ENCODE measurements at places on chromosomes 16 and 17.

GRCh38 chr17:49029801-49030200 is 32.6 kb downstream of the IGF2BP1 start:
- no peak overlapping the region for H3K4me3 ChIP-seq
- no peak overlapping the region for H3K27ac ChIP-seq
- no peaks in the 10 kb centered on the region for H3K4me1 ChIP-seq
- DNase-seq: peak; percentile 54
- H3K27me3 ChIP-seq: no peaks in the 10 kb centered on the region

GRCh38 chr16:15553313-15554088 is 89.5 kb downstream of the MARF1 start:
- DNase-seq: peak; percentile 16
- no peak overlapping the region for H3K4me3 ChIP-seq
- H3K27ac ChIP-seq: no peak overlapping the region
- H3K36me3 ChIP-seq: no peaks in the 10 kb centered on the region

- H3K27ac ChIP-seq: no peak overlapping the region
- no peaks in the 10 kb centered on the region for H3K4me1 ChIP-seq
- H3K36me3 ChIP-seq: no peaks in the 10 kb centered on the region
- no peaks in the 10 kb centered on the region for H3K27me3 ChIP-seq
Observed at GRCh38 chr17:11589716-11590115, 8.6 kb upstream of the DNAH9 start.

- no peak overlapping the region for H3K4me3 ChIP-seq
- peak; percentile 34 for DNase-seq
- H3K36me3 ChIP-seq: no peaks in the 10 kb centered on the region
Observed at GRCh38 chr17:2749784-2750181, 331 bp upstream of the CCDC92B start.

GRCh38 chr16:30777591-30778297 is 9.3 kb downstream of the ZNF629 start:
- peaks cover 9% of the 10 kb centered on the region for H3K36me3 ChIP-seq
- H3K27ac ChIP-seq: no peak overlapping the region

GRCh38 chr17:63552211-63552610 is 1.9 kb downstream of the DCAF7 start:
- peaks cover 17% of the 10 kb centered on the region for H3K4me1 ChIP-seq
- no peak for DNase-seq
- H3K36me3 ChIP-seq: peaks cover 4% of the 10 kb centered on the region
- H3K4me3 ChIP-seq: peak overlapping the region; percentile 56
- H3K27me3 ChIP-seq: no peaks in the 10 kb centered on the region

DNA sequence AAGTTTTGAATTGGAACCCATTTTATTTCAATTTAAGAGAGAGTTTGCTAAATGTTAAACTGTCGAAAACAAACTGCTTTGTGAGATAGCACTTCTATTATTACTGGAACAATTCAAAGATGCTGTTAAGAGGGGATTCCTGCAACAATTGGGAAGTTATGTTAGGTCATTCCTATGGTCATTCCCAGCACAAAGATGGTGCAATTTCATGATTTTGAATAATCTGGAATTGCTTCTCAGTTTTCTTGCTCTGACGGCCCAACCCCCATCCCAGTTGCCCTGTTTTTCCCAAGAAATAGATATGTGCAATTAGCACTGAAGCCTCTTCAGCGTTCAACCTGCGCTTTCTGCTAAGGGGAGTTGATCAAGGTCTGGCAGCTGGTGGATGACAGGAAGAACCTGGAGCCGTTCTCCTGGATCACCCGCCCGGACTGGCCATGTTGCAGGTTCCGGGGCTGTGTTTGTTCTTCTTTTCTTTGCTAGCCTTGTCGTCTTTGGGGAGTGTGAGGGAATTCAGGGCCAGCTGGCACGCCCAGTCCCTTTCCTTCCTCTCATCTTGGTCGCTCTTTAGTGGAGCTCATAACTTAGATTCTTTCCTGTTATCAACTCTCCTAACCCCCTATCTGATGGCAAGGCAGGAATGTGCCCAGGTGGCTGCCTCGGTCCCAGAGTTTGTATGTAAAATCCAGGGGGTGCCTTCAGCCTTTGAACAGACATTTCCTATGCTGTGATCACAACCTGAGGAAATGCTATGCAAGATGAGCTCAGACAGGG is 29.0 kb upstream of the IRF8 start:
- no peaks in the 10 kb centered on the region for H3K4me1 ChIP-seq
- peaks cover 18% of the 10 kb centered on the region for H3K27me3 ChIP-seq
- no peaks in the 10 kb centered on the region for H3K36me3 ChIP-seq
- H3K4me3 ChIP-seq: no peak overlapping the region

- peak within 1 kb of the TSS; percentile 2 for H3K27ac ChIP-seq
- peaks cover 4% of the 10 kb centered on the region for H3K36me3 ChIP-seq
- DNase-seq: no peak
- peak within 1 kb of the TSS; percentile 61 for H3K4me3 ChIP-seq
- H3K27me3 ChIP-seq: no peaks in the 10 kb centered on the region
Observed at GRCh38 chr17:63699638-63700527, at the start of gene LIMD2. TSS of gene LIMD2 (minus strand) at chr17:63700125. CDS start at chr17:63699298, 827 bp downstream.

DNA sequence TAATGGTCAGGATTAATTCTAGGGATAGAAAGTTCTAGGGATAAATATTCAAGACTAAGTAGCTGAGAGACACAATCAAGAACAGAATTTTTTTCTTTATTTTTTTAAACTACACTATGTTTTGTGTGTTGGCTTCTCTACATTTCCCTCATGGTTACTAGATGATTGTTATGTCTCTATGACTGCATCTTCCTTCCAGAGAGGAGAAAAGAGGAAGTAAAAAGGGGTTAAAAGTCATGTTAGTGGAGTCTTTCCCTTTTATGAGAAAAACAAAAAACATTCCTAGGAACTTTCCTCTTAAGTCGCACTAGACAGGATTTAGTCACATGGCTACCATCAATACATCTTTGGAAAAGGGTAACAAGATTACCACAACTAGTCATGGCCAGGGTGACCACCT is 375.0 kb downstream of the KCNJ2 start:
- no peaks in the 10 kb centered on the region for H3K4me1 ChIP-seq
- no peaks in the 10 kb centered on the region for H3K27me3 ChIP-seq
- no peak overlapping the region for H3K27ac ChIP-seq
- no peak overlapping the region for H3K4me3 ChIP-seq
- H3K36me3 ChIP-seq: no peaks in the 10 kb centered on the region

- no peaks in the 10 kb centered on the region for H3K27me3 ChIP-seq
- no peaks in the 10 kb centered on the region for H3K4me1 ChIP-seq
- no peak overlapping the region for H3K4me3 ChIP-seq
Observed at GRCh38 chr17:54909766-54910165, 9.1 kb downstream of the TOM1L1 start.

DNA sequence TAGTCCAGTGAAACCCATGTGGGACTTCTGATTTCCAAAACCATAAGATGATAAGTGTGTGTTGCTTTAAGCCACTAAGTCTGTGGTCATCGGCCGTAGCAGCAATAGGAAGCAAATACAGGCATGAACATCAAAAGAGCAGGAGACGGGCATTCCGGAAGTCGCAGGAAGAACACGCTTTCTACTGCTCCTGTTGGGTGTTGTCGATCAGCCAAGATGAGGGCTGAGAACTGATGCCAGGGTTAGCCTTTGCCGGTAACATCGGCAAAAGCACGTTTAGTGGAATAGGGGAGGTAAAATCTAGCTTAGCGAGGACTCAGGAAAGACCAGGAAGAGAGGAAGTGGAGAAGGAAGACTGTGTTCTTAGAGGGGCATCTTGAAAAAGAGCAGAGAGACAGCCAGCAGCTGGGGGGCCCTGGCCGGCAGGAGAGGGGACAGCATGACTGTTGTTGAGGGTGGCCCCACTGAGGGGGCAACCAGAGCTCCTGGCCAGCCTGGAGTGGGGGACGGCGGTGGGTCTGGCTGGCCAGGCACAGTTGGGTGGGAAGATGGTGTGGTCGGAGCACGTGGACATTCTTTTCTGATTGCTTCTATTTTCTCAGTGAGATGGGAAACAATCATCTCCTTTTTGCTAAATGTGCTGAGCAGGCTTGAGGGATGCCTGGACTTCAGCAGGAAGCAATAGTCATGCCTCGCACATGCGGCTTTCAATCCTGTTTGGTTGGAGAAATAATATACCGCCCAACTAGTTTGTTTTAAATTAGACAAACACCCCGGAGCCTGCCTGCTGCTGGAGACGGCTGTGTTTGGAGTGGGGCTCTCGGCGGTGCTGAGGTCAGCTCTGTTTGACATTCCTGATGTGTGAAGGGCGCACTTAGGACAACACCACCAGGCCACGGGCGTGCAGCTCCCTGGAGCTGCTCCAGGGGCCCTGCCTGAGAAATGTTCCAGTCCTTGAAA is 109.9 kb downstream of the METRNL start:
- H3K27ac ChIP-seq: peak overlapping the region; percentile 11
- DNase-seq: peak; percentile 55
- peaks cover 12% of the 10 kb centered on the region for H3K27me3 ChIP-seq
- peaks cover 8% of the 10 kb centered on the region for H3K4me1 ChIP-seq

DNA sequence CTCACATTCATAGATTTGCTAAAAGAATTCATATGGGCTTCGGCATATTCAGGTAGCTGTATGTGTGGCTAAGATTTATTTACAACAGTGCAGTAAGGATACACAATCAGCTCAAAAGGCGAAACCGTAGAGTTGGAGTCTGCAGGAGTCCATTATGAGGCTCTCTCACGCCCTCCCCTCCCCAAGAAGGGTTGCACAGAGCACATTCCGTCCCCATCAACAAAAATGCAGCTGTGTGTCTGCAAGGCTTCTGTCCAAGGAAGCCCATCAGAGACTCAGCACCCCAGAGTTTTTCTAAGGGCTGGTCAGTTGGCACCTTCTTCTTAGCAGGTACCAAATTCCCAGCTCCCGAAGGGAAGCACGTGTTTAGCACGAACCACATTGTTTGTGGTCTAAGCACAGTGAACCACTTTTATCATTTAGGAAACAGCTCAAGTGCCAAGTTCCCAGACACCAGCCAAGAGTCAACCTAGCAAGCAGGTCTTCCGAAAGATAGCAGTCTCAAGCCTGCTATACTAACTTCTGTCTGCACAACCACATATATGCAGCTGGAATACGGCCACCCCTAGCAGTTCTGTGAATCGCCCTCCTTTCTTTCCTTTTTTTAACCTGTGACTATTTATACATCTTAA is 28.5 kb upstream of the MEAK7 start:
- H3K36me3 ChIP-seq: no peaks in the 10 kb centered on the region
- H3K4me3 ChIP-seq: no peak overlapping the region

DNA sequence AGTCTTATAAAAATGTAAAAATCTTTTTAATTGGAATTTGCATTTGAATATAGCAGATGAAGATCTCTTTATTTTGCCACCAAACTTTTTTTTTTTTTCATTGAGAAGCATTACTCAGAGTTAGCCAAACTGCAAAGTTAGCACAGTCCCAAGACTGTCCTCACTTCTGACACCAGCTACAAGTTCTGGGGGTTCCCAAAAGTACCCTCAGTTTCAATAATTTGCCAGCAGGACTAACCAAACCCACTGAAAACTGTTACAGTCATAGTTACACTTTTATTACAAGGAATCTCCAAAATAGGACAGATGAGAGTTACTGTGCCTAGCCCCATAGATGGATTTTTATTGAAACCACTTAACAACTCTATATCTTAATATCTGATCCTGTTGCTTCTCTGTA is 144.1 kb downstream of the CHD9 start:
- H3K4me1 ChIP-seq: no peaks in the 10 kb centered on the region
- no peaks in the 10 kb centered on the region for H3K27me3 ChIP-seq
- H3K4me3 ChIP-seq: no peak overlapping the region
- DNase-seq: no peak
- H3K27ac ChIP-seq: no peak overlapping the region

- peaks cover 10% of the 10 kb centered on the region for H3K4me1 ChIP-seq
- no peak for DNase-seq
- H3K27me3 ChIP-seq: peaks cover 13% of the 10 kb centered on the region
- no peaks in the 10 kb centered on the region for H3K36me3 ChIP-seq
- H3K4me3 ChIP-seq: no peak overlapping the region
Observed at GRCh38 chr17:49760932-49761558, 2.9 kb downstream of the FAM117A start.

DNA sequence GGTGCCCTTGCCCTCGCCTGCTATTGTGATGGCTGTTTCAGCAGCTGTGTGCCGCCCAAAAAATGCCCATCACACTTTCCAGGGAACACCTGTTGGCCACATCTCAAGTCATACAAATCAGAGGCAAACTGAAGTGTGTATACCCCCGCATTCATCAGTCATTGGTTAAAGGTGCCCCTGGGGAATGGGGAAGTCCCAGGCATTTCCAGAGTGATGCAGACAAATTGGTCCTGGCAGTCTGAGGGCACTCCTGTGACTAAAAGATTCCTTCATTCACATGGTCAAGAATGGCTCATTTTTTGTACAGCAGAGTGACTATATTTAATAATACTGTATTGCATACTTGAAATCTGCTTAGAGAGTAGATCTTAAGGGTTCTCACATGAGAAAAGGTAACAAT is 102.9 kb upstream of the TMEM97 start:
- H3K4me1 ChIP-seq: no peaks in the 10 kb centered on the region
- DNase-seq: no peak
- H3K27ac ChIP-seq: no peak overlapping the region

DNA sequence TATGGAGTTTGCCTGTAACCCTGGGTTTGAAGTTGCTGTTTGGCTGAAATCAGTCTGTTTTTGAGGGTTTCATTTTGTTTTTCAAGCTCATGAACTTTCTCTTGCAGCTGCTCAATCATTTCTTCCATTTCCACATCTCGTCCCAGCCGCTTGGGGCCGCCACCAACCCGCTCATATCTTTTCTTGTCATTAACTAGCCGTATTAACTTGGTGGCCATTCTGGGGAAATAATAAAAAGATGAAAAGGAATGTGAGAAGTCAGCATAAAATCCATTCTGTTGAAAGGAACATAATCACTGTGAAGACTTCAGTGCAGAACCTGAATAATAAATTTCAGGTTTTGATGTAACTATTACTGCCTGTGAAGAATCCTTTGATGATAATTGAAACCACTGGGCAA is 11.5 kb downstream of the RPGRIP1L start:
- no peak overlapping the region for H3K4me3 ChIP-seq
- no peak overlapping the region for H3K27ac ChIP-seq
- no peaks in the 10 kb centered on the region for H3K4me1 ChIP-seq
- DNase-seq: no peak
- H3K36me3 ChIP-seq: peaks cover 3% of the 10 kb centered on the region

- no peaks in the 10 kb centered on the region for H3K36me3 ChIP-seq
- no peak for DNase-seq
- no peaks in the 10 kb centered on the region for H3K27me3 ChIP-seq
- no peak overlapping the region for H3K4me3 ChIP-seq
- H3K4me1 ChIP-seq: peaks cover 17% of the 10 kb centered on the region
- H3K27ac ChIP-seq: no peak overlapping the region
Observed at GRCh38 chr17:72299592-72299991, 178.8 kb downstream of the SOX9 start.

GRCh38 chr16:55592306-55592705 is 25.8 kb downstream of the CAPNS2 start:
- H3K27me3 ChIP-seq: peaks cover 3% of the 10 kb centered on the region
- DNase-seq: no peak
- no peak overlapping the region for H3K27ac ChIP-seq

GRCh38 chr16:2482708-2483534 is 8.0 kb downstream of the TBC1D24 start:
- peak; percentile 37 for DNase-seq
- H3K27me3 ChIP-seq: no peaks in the 10 kb centered on the region
- no peaks in the 10 kb centered on the region for H3K36me3 ChIP-seq

- H3K27me3 ChIP-seq: no peaks in the 10 kb centered on the region
- H3K27ac ChIP-seq: no peak overlapping the region
- H3K4me1 ChIP-seq: peaks cover 15% of the 10 kb centered on the region
- H3K4me3 ChIP-seq: no peak overlapping the region
Observed at GRCh38 chr16:56266641-56267607, 75.6 kb downstream of the GNAO1 start.
